ENCODE measurements at places on chromosomes 5 and 9. TPM values are rescaled to one million over a fixed set of nuclear protein-coding genes. Genes with fewer than 3 reads are reported as not detected.

DNA sequence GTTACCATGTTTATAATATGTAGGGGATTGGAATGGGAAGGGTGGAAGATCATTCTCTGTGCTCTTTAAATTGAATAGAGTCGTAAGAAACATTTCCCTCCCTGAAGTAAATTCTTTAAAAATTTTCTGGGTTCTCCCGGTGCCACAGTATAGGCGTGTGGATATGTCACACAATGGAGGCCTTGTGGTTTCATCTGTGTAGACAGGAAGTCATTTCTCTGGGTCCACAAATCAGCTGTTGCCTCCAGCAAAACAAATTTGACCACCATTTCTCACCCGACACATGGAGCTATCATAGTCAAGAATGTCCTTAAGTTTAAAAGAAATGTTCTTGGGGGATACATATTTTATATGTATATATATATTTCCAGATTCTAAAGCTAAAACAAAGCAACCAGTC lies 17.4 kb downstream of the CEP78 start:
- H3K27me3 ChIP-seq: no peaks in the 10 kb centered on the region
- no peak overlapping the region for H3K4me3 ChIP-seq
- H3K36me3 ChIP-seq: peaks cover 19% of the 10 kb centered on the region
- H3K4me1 ChIP-seq: no peaks in the 10 kb centered on the region
- no peak overlapping the region for H3K27ac ChIP-seq
- no peak for DNase-seq

GRCh38 chr5:113824307-113824706 lies 310.8 kb downstream of the YTHDC2 start:
- H3K4me1 ChIP-seq: no peaks in the 10 kb centered on the region
- peaks cover 6% of the 10 kb centered on the region for H3K27me3 ChIP-seq
- no peak for DNase-seq
- no peak overlapping the region for H3K4me3 ChIP-seq
- no peaks in the 10 kb centered on the region for H3K36me3 ChIP-seq

GRCh38 chr5:142857405-142857804 lies 87.2 kb downstream of the ARHGAP26 start:
- H3K4me1 ChIP-seq: peaks cover 12% of the 10 kb centered on the region
- no peaks in the 10 kb centered on the region for H3K36me3 ChIP-seq
- H3K4me3 ChIP-seq: no peak overlapping the region
- H3K27ac ChIP-seq: no peak overlapping the region

DNA sequence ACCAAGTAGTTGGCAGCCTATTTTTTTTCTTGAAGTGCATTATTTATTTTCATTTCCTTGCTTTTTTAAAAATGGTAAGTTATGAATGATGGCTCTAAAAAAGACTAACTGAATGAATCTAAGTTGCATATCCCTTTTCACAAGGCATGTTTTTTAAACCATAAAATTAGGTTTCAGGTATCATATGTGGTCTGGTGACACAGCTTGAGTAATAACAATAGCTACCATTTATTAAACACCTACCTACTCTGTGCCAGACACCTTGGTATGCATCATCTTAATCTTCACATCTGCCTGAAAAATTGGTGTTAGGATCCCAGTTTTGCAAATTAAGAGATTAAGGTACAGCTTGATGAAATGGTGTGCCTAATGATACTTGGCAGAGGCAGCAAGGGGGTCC lies 4.3 kb upstream of the GABBR2 start:
- H3K4me3 ChIP-seq: no peak overlapping the region
- no peaks in the 10 kb centered on the region for H3K4me1 ChIP-seq
- H3K27ac ChIP-seq: no peak overlapping the region
- DNase-seq: no peak
- no peaks in the 10 kb centered on the region for H3K36me3 ChIP-seq
- H3K27me3 ChIP-seq: peaks cover 47% of the 10 kb centered on the region

DNA sequence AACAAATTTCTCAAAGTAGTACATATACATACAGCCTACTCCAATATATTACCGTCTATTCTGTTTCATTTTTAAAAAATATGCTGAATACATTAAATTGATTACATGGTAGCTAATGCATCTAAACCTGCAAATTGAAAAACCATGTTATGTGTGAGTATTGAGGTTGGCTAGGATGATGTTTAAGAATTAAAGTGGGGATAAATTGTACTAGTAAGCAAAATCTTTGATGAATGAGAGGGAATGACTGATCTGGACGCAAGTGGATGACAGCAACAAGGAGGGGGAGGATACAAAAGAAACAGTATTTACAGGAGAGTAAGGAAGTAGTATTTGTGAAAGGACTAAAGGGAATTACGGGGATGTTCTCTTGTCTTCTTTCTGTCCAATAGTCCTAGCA lies 37.4 kb downstream of the RAD50 start:
- H3K4me3 ChIP-seq: no peak overlapping the region
- H3K36me3 ChIP-seq: peaks cover 35% of the 10 kb centered on the region
- DNase-seq: no peak
- no peaks in the 10 kb centered on the region for H3K4me1 ChIP-seq
- H3K27me3 ChIP-seq: no peaks in the 10 kb centered on the region

- peaks cover 50% of the 10 kb centered on the region for H3K36me3 ChIP-seq
- no peaks in the 10 kb centered on the region for H3K27me3 ChIP-seq
- H3K4me3 ChIP-seq: no peak overlapping the region
Measured at GRCh38 chr5:14723701-14724132, 59.2 kb downstream of the OTULIN start.

ATG10 gene
- 8.1 TPM for total RNA-seq

SNX2 gene
- 56.0 TPM for total RNA-seq

CDO1 gene
- total RNA-seq: 0.55 TPM

CARTPT gene
- total RNA-seq: not detected
